ENCODE measurements at places on chromosomes 12 and 14.

GRCh38 chr12:109154451-109155438, 38.4 kb downstream of the ACACB start:
- DNase-seq = peak; percentile 59

DNA sequence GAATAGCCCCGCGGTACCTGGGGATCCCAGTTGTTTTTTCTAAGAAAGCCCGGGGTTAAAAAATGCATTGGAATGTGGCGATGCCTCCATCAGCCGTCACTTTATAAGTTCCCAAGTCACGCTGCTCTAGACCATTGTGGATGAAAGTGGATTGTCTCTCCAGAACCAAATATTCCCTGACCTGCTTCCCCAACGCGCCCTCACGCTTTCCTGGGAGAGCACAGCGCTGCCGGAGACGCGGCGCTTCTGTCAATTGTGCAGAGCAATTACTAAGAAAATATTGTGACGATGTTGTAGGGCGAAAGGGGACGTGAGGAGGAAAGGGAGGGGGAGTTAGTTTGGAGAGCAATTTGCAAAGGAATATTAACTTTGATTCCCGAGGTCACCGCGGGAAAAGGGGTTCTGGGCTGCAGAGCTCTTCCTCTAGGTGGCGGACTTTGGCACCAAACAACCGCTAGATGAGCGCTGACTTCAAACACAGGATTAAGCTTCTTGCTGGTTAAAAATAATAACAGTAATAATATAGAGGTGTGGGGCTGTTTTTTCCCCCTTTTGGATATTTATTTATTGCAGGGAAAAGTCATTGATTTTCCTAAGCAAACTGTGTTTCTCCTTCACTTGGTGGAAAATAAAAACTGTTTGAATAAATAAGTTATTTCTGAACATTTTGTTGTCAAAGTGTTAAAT, 9.6 kb upstream of the FOXG1 start:
- DNase-seq = peak; percentile 72

DNA sequence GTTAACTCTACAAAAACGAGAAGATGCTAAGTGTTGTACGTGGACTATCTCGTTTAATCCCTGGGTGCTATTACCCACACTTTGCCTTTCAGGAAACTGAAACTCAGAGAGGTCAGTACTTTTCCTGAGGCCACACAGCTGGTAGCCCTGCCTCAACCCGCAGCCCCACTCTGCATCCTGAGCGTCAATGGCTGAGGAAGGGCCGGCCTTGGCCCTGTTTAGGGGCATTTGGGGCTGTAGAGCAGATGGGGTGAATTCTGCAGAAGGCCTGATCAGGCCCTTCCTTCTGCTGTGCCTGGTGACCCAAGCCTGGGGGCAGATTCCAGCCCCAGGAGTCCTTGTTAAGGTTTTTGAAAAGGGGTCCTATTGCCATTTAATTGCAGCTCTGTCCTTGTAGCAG, 3.7 kb upstream of the CCDC197 start:
- no peak for DNase-seq

DNA sequence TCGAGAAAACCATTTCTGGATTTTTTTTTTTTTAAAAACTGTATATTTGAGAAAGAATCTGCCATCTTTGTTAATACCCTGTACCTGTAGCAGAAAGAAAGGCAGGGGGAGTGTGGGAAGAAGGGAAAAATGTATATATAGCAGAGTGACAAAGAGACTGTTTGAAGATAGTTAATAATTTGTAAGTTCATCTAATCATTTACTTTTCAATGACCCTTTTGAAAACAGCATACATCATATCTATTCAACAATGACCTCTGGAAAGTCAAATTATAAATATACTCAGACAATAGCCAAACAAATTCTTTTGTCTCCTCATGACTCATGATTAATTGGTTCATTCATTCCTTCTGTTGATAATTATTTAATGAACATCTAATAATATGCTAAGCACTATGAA, 10.9 kb upstream of the CPM start:
- DNase-seq = no peak

DNA sequence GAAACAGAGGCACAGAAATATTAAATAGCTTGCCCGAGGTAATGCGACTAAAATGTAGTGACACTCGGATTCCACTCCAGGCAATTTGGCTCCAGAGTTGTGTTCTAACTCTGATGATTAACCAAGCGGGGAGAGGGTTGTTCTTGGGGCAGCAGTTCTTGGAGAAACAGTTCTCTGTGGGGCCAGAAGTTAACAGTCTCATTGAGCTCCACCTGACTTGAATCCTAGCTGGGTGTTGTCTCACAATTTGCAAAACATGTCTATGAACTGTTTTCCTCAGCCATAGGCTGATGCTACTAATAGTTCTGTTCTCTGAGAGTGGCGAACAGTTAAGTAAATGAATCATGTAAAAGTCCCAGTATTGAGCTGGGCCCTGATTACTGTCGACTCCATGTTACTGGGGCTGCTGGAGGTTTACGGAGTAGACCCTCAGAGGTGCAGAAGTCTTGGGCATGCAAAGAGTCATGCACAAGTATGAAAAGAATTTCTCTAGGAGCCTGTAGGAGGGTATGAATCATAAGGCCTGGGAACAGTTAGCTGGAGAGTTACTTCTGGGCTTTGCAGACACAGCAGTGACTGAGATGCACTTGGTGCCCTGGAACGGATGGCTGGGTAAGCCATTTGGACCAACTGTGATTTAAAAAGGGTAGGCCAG, 15.4 kb upstream of the NIN start:
- DNase-seq = peak; percentile 93

- DNase-seq = no peak
These were observed 189.1 kb downstream of the PIWIL1 start for GRCh38 chr12:130526813-130527212.

- no peak for DNase-seq
These were observed 648 bp downstream of the SNX6 start for GRCh38 chr14:34629344-34629656.

DNA sequence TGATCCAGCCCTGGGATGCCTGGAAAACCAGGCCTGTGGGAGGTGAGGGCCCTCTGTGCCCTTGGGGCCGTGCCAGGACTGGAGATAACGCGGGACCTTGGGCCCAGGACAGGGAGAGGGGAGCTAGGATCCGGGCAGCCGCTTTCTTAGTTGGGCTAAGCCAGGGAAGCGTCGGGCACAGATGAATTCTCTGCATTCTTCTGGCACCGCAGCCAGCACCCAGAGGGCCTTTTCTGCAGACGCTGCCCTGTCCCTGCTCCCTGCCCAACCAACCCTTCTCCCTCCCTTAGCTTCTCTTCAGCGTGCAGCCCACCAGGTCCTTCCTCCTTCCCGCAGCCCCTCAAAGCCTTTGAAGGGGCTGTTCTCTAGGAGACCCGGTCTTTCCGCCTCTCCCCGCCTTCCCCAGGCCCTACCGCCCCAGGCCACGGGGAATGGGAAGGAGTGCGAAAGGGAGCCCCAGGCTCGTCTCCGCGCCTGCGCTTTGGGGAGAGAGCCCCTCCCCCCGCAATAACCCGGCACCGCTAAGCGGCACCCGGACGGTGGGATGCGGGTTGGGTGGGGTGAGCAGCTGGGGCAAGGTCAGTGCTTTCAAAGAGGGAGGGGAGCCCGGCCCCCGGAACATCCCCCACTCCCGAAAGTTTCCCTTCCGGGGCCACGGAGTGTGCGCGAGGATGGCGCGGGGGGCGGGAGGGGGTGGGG, 663 bp downstream of the NCKAP5L start:
- peak; percentile 66 for DNase-seq

DNA sequence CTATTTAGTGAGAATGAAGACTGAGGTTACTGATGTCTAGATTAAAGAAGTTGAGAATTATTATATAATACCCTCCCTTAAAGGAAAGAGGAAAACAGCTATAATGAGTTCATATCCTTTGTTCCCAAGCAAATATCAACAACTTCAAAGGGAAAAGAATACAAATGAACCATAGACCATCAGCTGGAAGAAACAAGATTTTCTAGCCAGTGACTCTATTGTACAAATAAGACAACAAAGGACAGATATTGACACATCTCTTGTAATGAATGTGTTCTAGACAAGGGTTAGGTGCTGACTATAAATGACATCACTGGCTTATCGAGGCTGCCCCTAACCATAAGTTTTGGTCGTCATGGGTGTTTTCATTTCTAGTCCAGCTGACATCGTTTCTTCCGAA, 48.2 kb downstream of the SLC38A4 start:
- DNase-seq = no peak

DNA sequence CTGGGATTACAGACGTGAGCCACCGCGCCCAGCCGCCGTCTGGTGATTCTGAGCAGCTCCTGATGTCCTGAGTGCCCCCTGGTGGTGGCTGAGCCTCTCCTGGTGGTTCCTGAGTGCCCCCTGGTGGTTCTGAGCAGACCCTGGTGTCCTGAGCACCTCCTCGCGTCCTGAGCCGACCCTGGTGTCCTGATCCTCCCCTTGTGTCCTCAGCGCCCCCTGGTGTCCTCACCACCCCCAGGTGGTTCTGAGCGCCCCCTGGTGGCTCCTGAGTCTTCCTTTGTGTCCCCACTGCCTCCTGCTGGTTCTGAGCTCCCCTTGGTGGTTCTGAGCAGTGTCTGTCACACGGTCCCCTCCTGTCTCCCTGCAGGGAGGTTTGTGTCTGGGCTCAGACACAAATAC, 1304.9 kb downstream of the TMEM121 start:
- DNase-seq = no peak

GRCh38 chr14:24409192-24409591, 10.4 kb downstream of the NYNRIN start:
- DNase-seq = no peak

GRCh38 chr14:62847168-62847567, 198.1 kb downstream of the KCNH5 start:
- no peak for DNase-seq
